ENCODE measurements at places on chromosomes 13 and 19. TPM values are rescaled to one million over a fixed set of nuclear protein-coding genes. Genes with fewer than 3 reads are reported as not detected.
A peak's percentile ranks its signal among the peaks of the same experiment; 100 is the strongest.

DNA sequence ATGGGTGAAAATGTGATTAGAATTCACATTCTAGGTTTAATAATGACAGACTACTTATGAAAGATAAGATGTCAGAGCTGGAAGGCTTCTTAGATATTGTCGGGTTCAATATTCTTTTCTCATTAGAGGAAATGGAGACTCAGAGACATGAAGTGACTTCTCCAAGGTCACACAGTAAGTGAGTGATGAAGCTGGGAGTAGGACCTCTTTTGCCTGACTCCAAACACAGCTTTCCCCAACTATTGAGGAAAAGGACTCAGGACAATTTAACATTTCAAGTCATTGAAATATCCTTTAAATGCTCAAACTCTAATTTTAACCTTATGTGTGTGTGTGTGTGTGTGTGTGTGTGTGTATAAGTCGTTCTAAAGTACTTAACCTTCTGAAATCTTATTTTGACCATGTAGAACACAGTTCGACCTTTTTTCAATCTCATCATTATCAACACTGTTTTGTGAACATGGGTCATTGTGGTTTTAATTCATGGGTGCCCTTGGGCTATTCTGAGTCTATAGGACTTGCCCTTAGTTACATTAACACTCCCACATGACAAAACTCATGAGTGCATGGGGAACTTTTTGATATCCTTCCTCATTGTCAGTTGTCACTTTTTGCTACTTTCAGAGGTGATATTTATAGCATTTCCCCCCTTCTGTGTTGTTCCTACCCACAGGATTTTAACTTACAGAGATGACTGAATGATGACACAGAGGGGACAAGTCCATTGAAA lies 53.0 kb downstream of the LRCH1 start:
- DNase-seq: no peak

DNA sequence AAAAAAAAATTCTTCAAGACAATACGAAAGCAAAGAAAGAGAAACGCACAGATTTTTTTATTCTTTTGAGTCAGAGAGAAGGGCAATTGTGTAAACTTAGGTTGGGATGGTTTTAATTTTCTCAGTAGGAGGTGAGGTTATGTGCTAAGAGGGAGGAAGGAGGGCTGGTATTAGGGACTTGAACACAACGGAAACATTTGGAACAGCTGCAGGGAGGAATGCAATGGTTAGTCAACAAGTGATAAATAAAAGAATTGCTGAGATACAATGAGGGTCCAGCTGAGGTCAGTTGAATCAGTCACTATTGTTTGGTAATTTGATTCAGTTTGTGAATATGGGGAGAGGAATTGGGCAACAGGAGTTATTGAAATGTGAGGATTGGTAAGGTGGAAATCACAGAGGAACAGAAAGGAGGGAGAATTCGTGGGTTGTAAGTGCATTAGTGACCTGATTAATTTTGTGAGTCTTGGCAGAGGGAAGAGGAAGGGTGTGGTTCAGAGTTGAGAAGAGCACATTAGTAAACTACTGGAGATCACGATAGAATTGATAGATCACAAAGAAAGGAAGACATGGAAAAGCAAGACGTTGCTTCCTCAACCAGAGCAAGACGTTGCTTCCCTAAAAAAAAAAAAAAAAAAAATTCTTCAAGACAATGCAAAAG lies 499.5 kb upstream of the SPRY2 start:
- no peak for DNase-seq

DNA sequence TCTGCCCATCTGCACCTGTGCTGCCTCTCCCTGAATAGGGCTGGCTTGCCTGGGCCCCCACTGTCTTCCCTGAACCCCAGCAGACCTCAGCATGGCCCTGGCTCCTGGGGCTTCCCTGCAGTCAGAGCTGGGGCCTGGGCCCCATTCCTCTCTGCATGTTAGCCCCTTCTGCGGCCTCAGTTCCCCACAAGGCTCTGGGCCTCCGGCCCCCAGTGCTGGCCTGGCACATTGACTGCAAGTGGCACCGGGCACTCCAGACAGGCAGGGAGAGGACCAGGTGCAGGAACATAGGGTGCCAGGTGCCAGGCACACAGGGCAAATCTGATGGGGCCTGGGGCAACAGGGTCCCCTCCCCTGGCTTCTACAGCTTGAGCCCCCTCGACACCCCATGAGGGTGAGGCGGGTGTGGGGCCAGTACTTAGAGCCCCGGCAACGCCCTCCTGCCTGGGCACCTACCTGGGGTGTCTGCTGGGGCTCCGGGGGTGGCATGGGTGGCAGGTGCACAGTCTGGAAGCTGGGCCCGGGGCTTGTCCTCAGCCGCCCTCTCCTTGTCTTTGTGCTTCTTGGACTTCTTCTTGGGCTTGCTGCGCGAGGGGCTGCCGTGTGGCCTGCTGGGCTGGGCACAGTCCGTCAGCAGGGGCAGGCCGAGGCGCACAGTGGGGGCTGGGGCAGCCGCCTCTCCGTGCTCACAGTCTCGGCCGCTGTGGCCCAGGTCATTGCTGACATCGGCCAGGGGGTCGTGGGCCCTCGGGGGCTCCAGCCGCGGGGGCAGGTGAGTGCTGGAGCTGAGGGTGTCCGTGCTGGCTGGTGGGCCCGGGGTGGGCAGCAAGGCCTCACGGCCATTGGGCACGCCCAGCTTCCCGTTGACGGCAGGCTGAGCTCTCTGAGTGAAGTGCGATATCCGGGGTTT lies 12.3 kb upstream of the ISYNA1 start:
- DNase-seq: no peak

FAM216B gene
- total RNA-seq: not detected

SRRM5 gene
- 0.58 TPM for total RNA-seq

DNA sequence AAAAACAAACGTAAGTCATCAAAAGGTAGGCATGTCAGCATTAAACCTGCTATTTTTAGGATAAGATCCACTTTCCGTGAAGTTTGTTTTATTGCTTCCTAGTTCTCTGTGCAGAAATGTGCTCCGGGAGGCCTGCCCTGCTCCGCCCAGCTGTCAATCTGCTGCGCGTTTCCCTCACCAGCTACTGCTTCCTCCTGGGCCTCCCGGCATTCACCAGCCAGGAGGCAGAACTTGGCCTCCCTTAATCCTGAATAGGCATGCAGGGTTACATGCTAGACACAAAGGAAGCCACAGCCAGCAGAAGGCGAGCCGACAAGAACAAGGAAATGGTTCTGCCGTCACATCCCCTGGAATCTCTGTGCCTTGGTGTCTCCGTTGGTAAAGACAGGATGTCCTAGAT lies 386.2 kb downstream of the IRS2 start:
- DNase-seq: no peak

DNA sequence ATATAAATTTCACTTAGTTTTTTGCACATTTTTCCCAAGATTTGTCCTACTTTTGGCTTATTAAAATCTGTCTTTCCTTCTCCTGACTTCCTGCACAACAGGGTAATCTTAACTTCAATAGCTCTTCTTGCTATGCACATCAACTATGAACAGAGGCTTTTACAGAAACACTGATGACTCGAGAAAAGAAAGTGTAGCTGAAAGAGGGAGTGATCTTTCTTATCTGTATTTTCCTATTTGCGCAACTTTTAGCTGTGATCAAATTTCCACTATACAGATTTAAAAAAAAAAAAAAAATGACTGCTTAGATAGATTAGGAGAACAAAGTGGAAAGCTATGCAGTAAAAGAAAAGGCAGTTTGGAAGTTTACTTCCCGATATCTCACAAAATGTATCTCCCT lies 406.9 kb downstream of the LIG4 start:
- DNase-seq: no peak

CABP5 gene
- total RNA-seq: not detected

SIGLEC11 gene
- 1.6 TPM for total RNA-seq

CGB8 gene
- not detected for total RNA-seq

DNA sequence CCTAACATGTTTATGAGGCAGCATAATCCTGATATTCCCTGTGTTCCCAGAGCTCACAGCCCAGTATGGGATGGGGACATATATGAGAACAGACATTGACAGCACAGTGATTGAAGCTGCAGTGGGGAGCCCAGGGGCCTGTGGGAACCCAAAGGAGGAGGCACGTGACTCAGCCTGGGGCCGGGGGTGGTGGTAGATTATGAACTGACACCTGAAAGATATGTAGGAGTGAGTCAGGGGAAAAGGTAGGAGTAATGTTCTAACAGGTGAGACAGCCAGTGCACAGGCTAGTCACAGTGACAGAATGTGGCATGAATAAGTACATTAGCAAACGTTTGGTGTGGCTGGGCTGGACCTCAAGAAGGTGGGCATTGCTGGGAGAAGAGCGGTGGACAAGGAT lies 29.0 kb downstream of the CKM start:
- DNase-seq: no peak

NEK5 gene
- total RNA-seq: 0.36 TPM

DNA sequence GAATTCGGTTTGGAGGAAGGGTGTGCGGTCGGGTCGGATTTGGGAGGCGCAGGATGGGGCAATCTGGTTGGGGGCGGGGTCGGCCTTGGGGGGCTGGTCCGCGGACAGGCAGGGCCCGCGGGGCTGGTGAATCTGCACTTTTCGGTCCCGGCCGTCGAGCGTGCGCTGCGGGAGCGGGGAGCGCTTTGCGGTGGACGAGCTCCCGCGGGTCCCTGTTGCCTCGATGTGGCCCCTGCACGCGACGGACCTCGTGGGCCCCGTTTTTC lies 11.9 kb downstream of the PEAK3 start:
- peak; percentile 84 for DNase-seq

GRCh38 chr13:94947965-94948371 lies 235.6 kb upstream of the SOX21 start:
- no peak for DNase-seq

GRCh38 chr19:21269813-21270212 lies 59.4 kb downstream of the ZNF708 start:
- no peak for DNase-seq

HRC gene
- total RNA-seq: 5.1 TPM

ZNF835 gene
- total RNA-seq: 5.1 TPM

PRODH2 gene
- not detected for total RNA-seq

GRCh38 chr19:8109455-8109854 lies 39.9 kb downstream of the FBN3 start:
- no peak for DNase-seq
